ENCODE measurements at places on chromosomes 3 and 15.

DNA sequence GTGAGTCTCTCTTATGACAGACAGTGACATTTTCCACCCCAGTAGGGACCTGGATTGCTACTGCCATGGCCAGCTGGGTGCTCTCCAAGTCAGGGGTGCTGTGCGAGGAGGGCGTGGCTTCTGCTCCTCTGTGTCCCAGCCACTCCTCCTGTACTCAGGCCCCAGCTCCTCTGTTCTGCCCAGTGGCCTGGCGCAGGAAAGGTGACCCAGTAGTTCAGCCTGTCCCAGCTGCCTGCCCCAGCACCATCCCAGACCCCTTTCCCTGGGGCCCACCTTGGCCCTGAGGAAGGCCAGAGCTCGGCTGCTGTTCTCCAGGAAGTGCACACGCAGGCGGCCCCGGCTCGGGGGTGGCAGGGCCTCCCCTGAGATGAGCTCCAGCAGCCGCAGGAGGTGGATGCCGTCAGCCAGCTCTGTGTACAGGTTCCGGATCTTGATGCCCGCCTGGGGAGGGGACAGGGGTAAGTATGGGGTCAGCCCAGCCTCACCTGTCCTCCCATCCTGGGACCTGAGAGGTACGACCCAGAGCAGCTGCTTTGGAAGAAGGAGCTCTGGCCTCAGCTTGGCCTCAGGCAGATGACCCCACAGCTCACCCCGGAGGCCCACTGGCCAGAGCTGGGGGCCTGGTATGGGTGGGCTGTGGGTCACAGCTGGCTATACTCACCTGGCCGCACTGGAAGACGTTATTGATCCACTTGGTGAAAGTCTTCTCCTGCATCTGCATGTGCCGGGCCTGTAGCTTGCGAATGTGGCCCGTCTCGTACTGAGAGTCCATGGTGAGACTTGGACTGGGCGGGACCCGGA is 1.0 kb downstream of the SPTBN5 start:
- DNase-seq, result no peak

GRCh38 chr3:72529081-72529480 is 319.2 kb downstream of the SHQ1 start:
- DNase-seq, result no peak

DNA sequence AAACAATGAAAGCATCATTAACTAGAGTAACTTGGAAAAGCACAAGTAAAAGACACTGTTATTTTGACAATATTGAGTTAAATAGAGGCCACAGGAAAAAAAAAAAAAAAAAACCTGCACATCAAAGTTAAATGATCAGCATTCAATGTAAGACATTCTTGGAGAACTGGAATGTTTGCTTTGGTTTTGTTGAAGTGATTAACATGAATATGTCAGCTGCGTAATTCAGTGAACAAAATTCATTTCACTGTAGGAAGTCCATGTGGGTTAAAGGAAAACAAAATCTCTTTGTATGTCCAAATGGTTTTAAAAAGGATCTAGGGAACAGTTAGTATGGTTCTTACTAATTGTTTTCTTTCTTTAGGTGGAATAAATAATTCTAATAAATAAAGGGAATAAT is 252.8 kb upstream of the CNTN6 start:
- DNase-seq, result no peak

DNA sequence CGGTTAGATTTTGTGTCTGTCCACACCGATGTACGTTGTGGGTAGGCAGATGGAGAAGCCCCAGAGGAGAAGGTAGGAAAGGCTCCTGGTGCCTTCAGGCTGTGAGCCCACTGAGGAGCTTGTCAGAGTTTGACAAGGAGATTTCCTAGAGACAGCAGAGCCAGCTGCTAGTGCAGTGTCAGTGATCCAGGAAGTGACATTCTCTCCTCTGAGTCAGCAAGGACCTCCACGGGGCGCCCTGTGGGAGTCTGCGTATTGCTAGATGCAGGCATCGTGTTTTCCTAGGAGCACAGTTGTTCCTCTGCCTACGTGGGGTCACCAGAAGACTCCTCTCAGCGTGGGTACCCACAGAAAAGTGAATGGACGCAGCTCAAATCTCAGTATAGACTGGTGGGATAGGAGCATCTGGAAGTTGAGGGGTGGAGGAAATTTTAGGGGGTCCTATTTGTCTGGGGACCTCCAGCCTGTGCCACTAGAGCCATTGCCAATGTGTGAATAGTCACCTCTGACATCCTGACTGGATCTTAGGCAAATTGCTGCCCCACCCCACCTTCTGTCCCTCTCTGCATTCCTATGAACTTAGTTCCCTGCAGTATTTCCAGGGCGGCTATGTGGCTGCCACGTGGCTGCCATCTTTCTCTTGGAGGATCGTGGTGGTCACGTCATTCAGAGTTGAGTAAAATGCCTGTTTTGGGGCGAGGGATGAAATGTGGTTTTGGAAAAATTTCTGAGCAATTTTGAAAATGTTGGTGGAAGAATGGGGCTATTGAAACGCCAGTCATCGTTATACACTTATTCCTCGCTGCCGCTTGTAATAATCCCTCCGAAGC is 84.8 kb upstream of the KLHL25 start:
- DNase-seq, result no peak

GRCh38 chr15:74408815-74409214 is 24.9 kb downstream of the SEMA7A start:
- DNase-seq, result no peak

- no peak for DNase-seq
These were observed 6.9 kb downstream of the SERPINI2 start for GRCh38 chr3:167466966-167467365.

GRCh38 chr3:127666676-127667075 is 6.1 kb upstream of the ABTB1 start:
- DNase-seq, result no peak

DNA sequence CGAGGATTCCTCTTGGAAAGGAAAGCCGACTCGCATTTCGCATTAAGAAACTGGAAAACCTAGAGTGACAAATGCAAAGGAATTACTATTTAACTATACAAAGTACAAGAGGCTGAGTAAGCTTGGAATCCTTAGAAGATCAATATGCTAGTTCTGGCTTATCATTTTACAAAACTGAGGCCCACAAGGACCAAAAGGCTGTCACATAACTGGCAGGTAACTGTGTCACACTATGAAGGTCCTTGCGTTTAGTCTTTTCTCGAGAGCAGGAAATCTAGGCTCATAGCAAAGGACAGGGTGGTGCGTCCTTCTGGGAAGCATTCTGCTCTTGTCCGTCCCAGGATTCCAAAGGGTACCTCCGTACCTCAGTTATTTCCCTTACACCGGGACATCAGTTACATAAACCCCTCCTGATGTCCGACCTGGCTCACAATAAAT is 629 bp downstream of the RPL24 start:
- no peak for DNase-seq

DNA sequence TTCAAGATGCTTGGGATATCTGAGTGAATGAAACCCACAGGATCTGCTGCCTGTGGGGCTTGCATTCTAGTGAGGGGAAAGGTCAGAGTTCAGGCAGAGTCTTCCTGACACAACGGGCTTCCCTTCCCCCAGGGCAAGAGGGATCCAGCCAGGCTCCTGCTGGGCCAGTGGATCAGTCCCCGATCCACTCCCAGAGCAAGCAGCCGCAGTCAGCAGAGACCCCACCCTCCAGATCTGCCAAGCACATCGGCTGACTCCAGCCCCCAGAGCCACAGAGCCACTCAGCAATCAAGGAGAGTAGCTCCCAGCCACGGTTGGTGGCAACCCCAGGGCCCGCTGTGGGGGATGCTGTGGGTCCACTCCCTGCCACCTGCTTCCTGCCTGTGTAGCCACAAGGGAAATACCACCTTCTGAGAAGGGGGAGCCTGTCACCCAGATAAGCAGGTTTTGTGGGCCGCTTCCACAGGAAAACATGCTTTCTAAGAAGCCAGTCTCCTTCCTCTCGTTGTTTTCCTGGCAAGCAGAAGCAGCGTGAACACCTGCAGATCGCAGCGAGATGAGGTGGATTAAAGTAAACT is 44.9 kb downstream of the CPN2 start:
- DNase-seq, result no peak

- DNase-seq, result no peak
These were observed 251.5 kb downstream of the PLCL2 start for GRCh38 chr3:17136136-17136721.

DNA sequence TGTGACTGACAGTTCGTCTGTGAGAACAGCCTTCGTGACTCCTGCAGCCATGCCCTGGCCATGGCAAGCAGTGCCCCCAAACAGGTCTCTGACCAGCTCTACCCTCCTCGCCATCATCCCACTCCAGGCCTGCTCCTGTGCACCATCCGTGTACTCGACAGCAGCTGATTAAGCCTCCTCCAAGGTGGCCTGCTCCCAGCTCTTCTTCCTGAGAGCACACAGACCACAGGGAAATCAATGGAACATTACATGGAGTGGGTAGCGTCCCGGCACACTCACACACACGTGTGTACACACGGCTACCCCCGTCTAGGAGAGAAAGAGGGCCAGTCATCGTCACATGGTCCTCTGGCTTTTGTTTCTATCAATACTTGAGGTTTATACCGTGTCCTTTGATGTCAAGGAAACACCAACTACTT is 21.1 kb downstream of the ANXA2 start:
- DNase-seq, result no peak

DNA sequence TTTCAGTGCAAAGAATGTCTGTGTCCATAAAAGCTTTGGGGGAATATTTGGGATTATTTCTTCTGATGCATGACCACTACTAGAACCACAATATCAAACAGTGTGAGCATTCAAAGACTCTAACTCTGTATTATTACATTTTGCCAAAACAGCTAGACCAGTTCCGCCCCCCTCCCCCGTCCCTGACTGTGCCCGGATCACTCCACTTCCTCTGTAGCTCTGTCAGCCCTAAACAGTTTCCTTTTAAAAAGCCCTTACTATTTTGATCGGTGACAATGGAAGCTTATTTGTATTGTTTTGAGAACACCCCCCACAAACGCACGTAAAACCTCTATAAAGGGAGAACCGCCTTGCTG is 36.6 kb upstream of the EPHB3 start:
- DNase-seq, result no peak

GRCh38 chr15:50854601-50855490 is 53.6 kb upstream of the AP4E1 start:
- no peak for DNase-seq

DNA sequence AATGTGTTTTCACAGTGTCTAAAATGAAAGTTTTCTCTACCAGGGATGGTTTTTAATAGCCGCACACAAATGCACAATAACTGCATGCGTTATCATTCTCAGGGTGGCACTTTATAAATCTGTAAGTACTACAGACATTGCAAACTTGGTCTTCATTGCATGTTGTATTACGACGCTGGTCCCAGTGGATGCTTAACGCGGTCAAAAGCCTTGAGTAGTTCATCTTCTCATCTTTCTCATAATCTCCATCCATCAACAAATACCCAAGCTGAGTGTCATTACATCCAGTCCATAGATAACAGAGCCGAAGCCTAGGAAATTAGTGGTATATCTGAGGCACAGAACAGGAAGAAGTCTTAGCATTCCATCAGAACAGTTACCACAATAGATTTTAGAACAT is 72.6 kb downstream of the USF3 start:
- no peak for DNase-seq

- DNase-seq, result no peak
These were observed 516.0 kb downstream of the GABRG3 start for GRCh38 chr15:27486683-27487647.

GRCh38 chr3:108669208-108669607 is 79.7 kb downstream of the DZIP3 start:
- no peak for DNase-seq

DNA sequence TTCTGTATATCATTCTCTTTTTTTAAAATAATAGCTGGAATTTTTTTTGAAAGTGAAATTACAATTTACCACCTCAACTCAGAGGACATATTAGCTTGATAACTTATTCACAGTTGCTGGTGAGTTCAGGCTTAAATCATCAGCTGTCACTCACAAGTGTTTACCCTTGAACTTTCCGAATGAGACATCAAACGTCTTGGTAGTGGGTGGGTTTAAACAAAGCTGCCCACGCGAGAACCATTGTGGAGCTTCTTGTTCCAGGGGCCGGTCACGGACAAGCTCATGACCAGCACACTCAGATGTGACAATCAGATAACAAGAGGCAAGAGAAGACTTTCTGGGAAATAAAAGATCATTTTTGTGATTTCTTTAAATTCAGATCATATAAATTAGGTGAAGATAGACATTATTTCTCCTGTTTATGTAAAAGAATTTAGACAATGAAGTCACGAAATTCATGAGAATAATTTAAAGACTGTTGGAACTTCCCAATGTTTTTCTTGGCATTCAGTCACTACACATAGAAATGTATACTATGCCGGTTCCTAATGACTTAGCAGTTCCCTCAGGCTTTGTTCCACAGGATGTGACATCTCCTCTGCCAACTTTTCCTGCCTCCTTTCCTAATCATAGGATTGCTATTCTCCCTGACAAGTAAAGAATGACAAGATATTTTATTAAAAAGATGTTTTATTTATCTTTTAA is 29.3 kb downstream of the BTD start:
- DNase-seq, result no peak

DNA sequence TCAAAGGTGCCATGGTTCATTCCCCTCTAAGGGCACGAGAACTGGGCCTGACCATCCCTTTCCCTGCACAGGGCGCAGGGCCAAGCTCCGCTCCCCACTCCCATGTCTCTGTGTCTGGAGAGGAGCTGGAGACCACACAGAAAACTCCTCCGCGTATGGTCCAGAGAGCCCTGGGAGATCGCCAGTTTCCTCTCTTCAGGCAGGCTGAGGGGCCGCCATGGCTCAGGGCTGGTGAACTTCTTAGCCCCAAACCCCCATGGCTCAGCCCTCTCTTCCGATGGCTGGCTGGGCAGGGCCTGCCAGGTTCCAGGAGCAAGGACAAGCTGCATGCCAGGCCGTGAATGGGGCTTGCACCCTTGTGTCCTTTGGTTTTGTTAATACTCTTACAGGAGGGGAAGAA is 52.9 kb downstream of the EXOG start:
- no peak for DNase-seq

DNA sequence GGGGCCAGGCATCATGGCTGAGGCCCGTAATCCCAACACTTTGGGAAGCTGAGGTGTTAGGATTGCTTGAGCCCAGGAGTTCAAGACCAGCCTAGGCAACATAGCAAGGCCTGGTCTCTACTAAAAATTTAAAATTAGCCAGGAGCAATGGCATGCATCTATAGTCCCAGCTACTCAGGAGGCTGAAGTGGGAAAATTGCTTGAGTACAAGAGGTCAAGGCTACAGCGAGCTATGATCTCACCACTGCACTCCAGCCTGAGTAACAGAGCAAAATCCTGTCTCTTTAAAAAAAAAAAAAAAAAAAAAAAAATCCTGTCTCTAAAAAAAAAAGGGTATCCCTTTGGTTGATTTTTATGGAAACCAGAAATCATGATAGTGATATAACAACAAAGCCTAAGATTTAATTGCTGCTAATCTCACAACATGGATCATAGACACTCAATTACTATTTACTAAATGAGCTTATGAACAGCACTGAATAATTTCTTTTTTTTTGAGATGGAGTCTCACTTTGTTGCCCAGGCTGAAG is 12.1 kb downstream of the PCLAF start:
- no peak for DNase-seq

DNA sequence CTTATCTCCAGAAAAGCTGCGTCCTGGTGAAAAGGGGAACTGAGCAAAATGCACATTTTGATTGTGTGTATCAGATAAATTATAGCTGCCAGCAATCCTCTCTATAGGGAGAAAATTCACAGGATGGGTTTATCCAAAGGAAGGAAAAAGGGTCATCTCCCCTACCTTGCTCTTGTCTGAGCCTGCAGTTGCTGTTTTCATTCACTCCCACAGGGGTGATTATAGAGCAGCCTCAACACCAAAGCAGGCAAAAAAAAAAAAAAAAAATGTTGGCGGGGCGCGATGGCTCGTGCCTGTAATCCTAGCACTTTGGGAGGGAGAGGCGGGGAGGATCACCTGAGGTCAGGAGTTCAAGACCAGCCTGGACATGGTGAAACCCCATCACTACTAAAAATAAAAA is 333.7 kb downstream of the ROBO2 start:
- no peak for DNase-seq

- DNase-seq, result no peak
These were observed 209.8 kb upstream of the ATP11B start for GRCh38 chr3:182583545-182583944.

Measured in tibial nerve (tissue), 4 donors.